ENCODE measurements at places on chromosomes 12 and 14.

DNA sequence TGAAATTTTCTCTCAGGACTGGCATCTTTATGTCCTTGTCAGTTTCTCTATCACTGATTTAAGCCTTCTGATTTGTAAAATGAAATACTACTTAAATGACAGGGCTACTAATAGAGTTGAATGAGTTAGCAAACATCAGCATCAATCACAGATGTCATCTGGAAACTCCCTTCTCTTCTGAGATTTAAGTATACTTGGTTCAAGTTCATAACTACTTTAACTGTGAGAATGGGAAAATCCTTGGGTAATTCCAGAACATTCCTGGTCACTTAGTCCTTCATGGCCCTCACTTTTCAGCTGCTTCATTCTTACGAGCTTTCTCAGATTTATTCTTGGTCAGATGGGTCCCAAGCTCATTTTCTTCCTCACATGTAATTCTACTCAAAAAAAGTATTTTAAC lies 1655.3 kb upstream of the FLRT2 start:
- no peak for DNase-seq

- DNase-seq: no peak
Measured at GRCh38 chr12:77723308-77723707, 107.4 kb upstream of the NAV3 start.

- DNase-seq: no peak
Measured at GRCh38 chr12:54017027-54017788, 8.4 kb downstream of the HOXC8 start.

- DNase-seq: no peak
Measured at GRCh38 chr12:120054293-120054692, 62.3 kb downstream of the RAB35 start.

- no peak for DNase-seq
Measured at GRCh38 chr14:103161054-103161397, 37.8 kb downstream of the TNFAIP2 start.

DNA sequence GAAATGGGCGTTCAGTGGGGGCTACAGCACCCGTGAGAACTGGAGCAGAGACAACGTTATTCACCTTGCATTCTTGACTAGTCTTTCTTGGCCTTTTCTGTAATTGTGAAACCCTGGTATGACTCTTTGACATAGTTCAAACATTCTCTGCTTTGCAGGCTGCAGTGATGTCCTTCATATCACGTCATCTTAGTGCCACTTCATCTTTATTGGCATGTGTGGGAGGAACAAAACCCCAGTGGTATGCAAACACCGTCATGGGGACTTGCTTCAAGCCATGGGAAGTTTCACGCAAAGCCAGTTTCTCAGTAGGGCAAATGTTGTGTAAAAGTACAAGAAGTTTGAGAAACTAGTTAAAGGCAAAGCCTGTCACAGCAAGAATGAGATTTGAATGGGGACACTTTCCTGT lies 20.2 kb upstream of the DUSP16 start:
- no peak for DNase-seq

- peak; percentile 29 for DNase-seq
Measured at GRCh38 chr12:53325511-53326061, 4.2 kb upstream of the AAAS start.

GRCh38 chr12:111455448-111456320 lies 50.0 kb downstream of the SH2B3 start:
- DNase-seq: no peak
